ENCODE measurements at places on chromosomes 6 and 20. TPM values are rescaled to one million over a fixed set of nuclear protein-coding genes. Genes with fewer than 3 reads are reported as not detected.

VIP gene
- total RNA-seq = not detected

B3GAT2 gene
- total RNA-seq = 0.05 TPM

SERPINB6 gene
- total RNA-seq = 36.2 TPM

ARHGAP18 gene
- total RNA-seq = 3.8 TPM

DDX39B gene
- total RNA-seq = 720 TPM

SIRPD gene
- total RNA-seq = not detected

OXT gene
- not detected for total RNA-seq
